ENCODE measurements at places on chromosomes 11 and 22. TPM values are rescaled to one million over a fixed set of nuclear protein-coding genes. Genes with fewer than 3 reads are reported as not detected.

Gene SAA1
- 40.7 TPM for total RNA-seq

Gene ALX4
- 0.11 TPM for total RNA-seq

Gene TBX10
- not detected for total RNA-seq

Gene MS4A6E
- not detected for total RNA-seq

Gene CNGA4
- total RNA-seq, result not detected

Gene POU2AF3
- total RNA-seq, result not detected

Gene RAG2
- not detected for total RNA-seq

Gene LRRC32
- 14.7 TPM for total RNA-seq

Gene KREMEN1
- 68.2 TPM for total RNA-seq

Gene CELSR1
- 0.39 TPM for total RNA-seq

Gene ZC3H12C
- 17.7 TPM for total RNA-seq

Gene OR9Q2
- not detected for total RNA-seq

Gene PGA5
- total RNA-seq, result 0.42 TPM

Gene LARGE2
- total RNA-seq, result not detected

Gene DLAT
- 61.2 TPM for total RNA-seq

Gene KRTAP5-7
- total RNA-seq, result not detected

Gene PHLDA2
- total RNA-seq, result 1.1 TPM

Gene ART1
- 31.0 TPM for total RNA-seq

Gene SORL1
- 1.5 TPM for total RNA-seq

Gene SHISA8
- total RNA-seq, result 0.26 TPM

Gene LMO2
- 13.3 TPM for total RNA-seq

Gene ALDH3B2
- total RNA-seq, result not detected

Gene GGT5
- total RNA-seq, result 7.3 TPM

Gene MS4A13
- total RNA-seq, result not detected

Gene ARHGEF17
- total RNA-seq, result 10.8 TPM

Gene CASP1
- total RNA-seq, result 10.2 TPM

Gene PHOX2A
- total RNA-seq, result not detected

Gene PANX2
- 0.69 TPM for total RNA-seq

Gene WNT7B
- total RNA-seq, result not detected

All from psoas muscle (tissue), 8 donors.